ENCODE measurements at places on chromosomes 2 and 18.

GRCh38 chr2:215717501-215718381 lies 281.9 kb upstream of the FN1 start:
- no peak for DNase-seq

DNA sequence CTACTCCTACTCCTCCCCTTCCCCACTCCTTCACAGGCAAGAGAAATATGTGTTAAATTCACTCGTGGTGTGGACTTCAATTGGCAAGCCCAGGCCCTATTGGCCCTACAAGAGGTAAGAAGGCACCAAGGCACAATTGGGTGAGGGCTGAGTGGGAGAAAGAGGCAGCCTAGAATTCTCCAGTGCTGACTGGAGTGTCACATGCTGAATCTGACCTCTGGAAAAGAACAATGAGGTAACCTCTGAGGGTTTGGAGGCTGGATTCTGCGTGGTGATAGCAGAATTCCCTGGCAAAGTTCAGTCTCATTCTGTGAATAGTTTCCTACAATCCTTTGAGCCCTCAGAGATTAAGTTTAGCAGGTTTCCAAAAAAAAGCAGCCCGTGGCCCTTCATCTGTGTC lies 6.9 kb downstream of the CENPA start:
- no peak for DNase-seq

DNA sequence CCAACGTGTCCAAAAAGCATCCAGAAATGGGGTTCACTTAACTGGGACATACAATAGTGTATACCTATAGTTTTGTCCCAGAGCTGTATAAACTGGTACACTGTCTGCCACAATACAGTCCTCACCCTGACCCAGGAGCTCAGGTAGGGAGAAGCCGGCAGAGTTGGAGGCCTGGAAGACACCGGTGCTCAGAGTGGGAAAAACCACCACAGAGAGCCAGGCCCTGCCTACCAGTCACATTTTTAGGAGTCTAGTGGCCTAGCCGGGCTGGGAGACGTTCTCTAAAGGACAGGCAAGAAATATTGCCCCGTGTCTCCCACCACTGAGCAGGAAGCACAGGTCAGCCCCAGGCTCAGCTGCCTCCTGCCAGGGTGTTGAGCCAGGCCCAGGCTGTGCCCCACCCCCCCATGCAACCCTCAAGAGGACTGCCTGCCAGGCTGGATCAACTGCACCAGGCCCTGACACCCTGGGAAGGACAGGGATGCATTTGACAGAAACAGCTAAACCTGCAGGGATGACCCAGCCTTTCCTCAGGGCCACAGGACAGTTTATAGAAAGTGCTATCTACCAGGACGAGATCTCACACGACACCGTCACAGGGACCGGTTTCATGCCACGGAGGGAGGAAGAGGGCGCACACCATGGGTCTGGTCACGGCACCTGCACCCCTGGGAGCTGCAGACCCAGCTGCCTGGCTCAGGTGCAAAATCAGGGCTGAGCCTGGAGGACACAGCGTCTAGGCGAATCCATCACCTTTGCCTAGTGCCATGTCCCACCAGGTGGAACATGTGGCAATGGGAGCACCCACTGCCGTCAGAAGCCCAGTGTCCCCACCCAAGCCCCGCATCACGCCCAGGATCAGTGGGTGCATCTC lies 89.9 kb downstream of the TMEM18 start:
- no peak for DNase-seq

DNA sequence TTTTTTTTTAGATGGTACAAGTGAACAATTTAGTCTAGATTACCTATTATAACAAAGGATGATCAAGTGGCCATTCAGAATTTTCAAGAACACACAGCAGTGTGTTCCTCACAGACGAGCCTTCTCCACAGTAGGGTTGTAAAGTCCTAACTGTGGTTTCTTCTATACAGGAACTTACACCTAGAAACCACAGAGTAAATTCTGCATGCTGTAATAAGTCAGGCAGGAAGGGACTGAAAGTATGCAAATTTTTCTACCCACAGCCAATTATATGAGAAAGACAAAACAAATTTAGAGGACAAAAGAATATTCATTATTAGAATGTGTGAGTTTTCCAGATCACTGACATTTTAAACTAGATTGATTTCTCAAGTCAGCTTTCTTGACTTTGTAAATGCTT lies 99.5 kb downstream of the RBMS1 start:
- no peak for DNase-seq

- peak; percentile 40 for DNase-seq
These were observed 4.0 kb downstream of the LPIN1 start for GRCh38 chr2:11750422-11750821.

DNA sequence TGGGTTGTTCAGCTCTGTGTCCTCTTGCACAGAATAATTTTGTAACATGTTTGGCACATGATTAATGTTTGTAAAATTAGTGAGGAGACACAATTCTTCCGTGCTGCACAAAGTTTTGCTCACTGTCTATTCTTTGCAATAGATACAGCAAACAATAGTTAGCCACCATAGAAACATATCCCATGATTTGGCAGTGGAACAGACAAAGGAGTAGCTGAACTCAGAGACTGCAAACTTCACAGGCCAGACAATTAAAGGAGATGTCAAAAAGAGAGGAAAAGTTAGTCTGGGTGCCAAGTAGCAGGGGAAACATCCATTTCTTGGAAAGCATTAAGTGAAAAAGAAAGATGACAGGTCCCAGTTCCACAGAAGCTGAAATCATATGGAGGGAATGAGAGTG lies 267.4 kb upstream of the NRXN1 start:
- no peak for DNase-seq

GRCh38 chr2:128613351-128613750 lies 294.7 kb upstream of the HS6ST1 start:
- no peak for DNase-seq

- peak; percentile 10 for DNase-seq
These were observed 1.2 kb downstream of the NEMP2 start for GRCh38 chr2:190533175-190533967.

DNA sequence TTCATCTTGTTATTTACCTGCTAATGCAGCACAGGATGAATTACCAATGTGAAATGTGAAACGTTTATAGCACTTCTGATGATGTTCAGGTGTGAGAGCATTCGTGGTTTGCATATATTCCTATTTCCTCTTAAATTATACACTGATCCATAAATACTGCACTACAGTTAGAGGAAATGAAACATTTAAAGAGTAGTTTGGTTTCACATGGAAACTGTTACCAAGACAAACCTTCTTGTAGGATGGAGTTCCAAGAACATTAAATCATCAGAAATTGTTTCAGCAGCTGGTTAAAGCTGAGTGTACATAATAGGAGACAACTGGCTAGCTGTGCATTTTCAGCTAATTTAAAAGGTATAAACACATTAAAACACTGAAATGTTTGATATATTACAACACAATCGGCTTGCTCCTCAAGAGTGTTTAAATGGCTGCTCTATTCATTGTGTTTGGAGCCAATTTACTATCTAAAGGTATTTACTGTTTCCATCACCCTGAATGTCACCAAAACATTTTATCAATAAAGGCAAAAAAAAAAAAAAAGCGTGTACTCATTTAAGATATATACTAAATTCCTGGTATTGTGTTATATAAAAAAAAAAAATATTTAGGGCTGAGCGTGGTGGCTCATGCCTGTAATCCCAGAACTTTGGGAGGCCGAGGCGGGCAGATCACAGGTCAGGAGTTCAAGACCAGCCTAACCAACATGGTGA lies 100.6 kb downstream of the DYM start:
- DNase-seq: no peak

GRCh38 chr18:34322365-34323289 lies 97.9 kb upstream of the NOL4 start:
- DNase-seq: no peak

GRCh38 chr18:68803356-68803755 lies 5.5 kb downstream of the CCDC102B start:
- no peak for DNase-seq

- DNase-seq: no peak
These were observed 72.3 kb upstream of the RIOK3 start for GRCh38 chr18:23380817-23381216.

GRCh38 chr2:31258351-31258750 lies 24.4 kb downstream of the EHD3 start:
- no peak for DNase-seq

- DNase-seq: no peak
These were observed 1269.0 kb upstream of the DDX18 start for GRCh38 chr2:116545286-116546068.

DNA sequence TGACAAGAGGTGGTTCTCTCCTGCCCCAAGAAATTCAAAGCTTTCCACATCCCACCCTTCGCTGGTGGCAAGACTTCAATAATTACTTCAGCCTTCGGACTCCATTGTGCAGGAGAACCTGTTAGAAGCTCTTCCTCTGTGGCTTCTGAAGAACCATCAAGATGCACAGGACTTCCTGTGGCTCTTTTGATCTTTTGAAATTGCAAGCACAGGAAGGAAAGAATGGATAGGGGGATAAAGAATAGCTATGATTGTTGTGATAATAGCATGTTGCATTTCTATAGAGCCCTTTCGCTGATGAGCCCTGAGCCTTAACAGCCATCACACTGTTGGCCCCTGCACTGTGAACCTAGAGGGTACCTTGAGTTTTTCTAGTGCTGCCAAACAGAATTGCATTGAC lies 7.4 kb downstream of the EPAS1 start:
- DNase-seq: no peak

DNA sequence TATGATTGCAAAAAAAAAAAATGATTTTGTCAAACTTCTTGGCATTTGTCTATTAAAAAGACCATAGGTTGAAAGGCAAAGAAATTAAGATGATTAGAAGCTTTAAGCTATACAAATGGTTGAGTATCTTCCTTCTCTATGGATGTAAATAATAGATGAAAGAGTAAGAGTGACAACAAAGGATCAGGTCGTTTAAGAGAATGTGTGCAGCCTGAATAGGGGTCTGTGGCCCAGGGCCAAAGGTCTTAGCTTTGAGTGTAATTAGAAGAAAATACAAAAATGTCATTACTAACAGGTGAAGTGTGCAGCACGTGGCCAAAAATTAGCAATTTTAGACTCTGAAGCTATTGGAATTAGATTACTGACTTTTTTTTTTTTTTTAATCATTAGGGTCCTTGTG lies 122.4 kb downstream of the GREB1L start:
- no peak for DNase-seq

DNA sequence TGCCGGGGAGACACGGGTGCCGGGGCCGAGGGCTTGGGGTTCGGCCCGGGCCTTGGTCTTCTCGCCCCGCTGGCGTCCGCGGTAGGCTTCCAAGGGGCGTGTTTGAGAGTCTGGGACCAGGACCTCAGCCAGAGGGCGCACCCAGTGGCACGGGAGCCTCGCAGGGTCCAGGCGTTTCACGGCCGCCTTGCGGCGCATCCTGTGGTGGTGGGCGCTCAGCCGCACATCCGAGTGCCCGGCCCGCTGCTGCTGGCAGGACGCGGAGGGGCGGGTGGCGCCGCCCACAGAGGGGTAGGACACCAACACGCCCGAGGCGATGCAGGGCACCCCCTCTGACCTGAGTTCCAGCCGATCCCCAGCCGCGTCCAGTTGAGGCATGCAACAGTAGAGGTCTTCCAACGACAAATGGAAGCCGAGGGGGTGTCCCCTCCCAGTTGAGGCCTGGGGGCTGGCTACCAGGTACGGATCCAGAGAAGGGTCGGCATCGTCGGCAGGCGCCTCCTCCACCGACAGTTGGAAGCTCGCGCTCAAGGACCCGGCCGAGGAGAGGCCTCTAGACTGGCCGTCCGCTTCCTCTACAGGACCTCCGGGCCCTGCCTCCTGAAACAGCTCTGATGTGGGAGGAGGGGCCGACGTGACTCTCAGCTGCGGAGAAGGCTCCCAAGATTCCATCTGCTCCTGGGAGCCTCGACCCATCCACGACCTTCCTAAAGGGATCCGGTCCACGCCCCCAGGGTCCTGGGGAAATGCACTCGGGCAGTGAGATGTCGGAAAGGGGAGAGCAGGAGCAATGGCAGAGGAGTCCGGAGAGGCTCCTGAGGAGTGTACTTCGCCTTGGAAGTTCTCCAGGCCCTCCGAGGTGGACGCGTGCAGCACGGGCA lies 6.3 kb downstream of the C2orf81 start:
- no peak for DNase-seq

- no peak for DNase-seq
These were observed 866 bp upstream of the SF3B6 start for GRCh38 chr2:24076849-24077534.

DNA sequence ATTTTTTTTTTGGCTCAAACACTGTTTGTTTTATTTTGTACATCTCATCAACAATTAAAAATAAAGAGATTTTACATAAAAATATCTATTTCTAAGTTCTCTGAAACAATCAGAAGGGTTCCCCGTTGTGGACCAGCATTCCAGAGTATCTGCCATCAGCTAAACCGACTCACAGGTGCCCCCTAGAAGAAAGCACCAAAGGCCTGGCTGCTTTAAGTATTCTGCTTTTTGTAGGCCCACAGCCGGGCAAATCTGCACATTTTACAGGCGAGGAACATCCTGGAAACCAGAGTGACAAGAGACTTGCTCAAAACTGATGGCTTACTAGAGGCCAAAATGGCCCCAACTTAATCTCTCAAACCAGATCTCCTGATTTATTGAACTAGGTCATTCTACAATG lies 82.2 kb upstream of the SETBP1 start:
- DNase-seq: no peak

All from activated CD4-positive, CD25-positive, alpha-beta regulatory T cell treated with anti-CD3 and anti-CD28 coated beads, Interleukin-2, amount 50 U/mL, for 16 hours (primary cell).